T-helper 1 cell treated with Interleukin-12 subunit alpha and Interleukin-12 subunit beta and Interleukin-4 antibody, amounts not matched to agents 30 ng/mL and 1 ng/mL, for 36 hours (primary cell): ENCODE measurements at places on chromosomes 7 and 10. TPM values are rescaled to one million over a fixed set of nuclear protein-coding genes. Genes with fewer than 3 reads are reported as not detected.

The SEMA3D gene
- not detected in 2 replicates for total RNA-seq

The PSD gene
- 2.4 and 3.7 TPM in 2 replicates for total RNA-seq

The FBXO24 gene
- 0.66 and 0.85 TPM in 2 replicates for total RNA-seq

The ZNF503 gene
- total RNA-seq: 0.05 TPM in 1 of 2 replicates, not detected in the other

The C10orf105 gene
- total RNA-seq: 0.29 and 0.42 TPM in 2 replicates

The ITGA8 gene
- not detected in 2 replicates for total RNA-seq

The HOXA10 gene
- total RNA-seq: not detected in 2 replicates

The CCDC186 gene
- 19.4 and 20.5 TPM in 2 replicates for total RNA-seq

The CCDC146 gene
- 11.6 and 14.3 TPM in 2 replicates for total RNA-seq

The SLC18A2 gene
- total RNA-seq: not detected in 2 replicates

The MMP21 gene
- 0.24 and 0.27 TPM in 2 replicates for total RNA-seq

The DEPP1 gene
- total RNA-seq: 3.4 and 4.4 TPM in 2 replicates

The GIMAP5 gene
- total RNA-seq: 242 and 253 TPM in 2 replicates

The LRIT1 gene
- total RNA-seq: not detected in 2 replicates

The FAM25C gene
- total RNA-seq: not detected in 2 replicates

The GIMAP7 gene
- 291 and 306 TPM in 2 replicates for total RNA-seq

The BAIAP2L1 gene
- 1.1 and 1.5 TPM in 2 replicates for total RNA-seq

The NPC1L1 gene
- not detected in 2 replicates for total RNA-seq

The HABP2 gene
- total RNA-seq: not detected in 2 replicates

The IL2RA gene
- total RNA-seq: 459 and 464 TPM in 2 replicates

The CFAP46 gene
- not detected in 2 replicates for total RNA-seq

The GRID1 gene
- not detected in 2 replicates for total RNA-seq

The POLR2J2 gene
- 20.3 and 20.4 TPM in 2 replicates for total RNA-seq

The NMT2 gene
- total RNA-seq: 22.0 and 22.7 TPM in 2 replicates

The LMBR1 gene
- total RNA-seq: 54.3 and 57.3 TPM in 2 replicates

The LCOR gene
- 26.7 and 30.5 TPM in 2 replicates for total RNA-seq

The SPAM1 gene
- not detected in 2 replicates for total RNA-seq
